ENCODE measurements at places on chromosomes 3 and 15.

- H3K36me3 ChIP-seq = no peaks in the 10 kb centered on the region
- no peak overlapping the region for H3K27ac ChIP-seq
- peaks cover 3% of the 10 kb centered on the region for H3K27me3 ChIP-seq
- DNase-seq = peak; percentile 64
- peaks cover 3% of the 10 kb centered on the region for H3K4me1 ChIP-seq
- H3K4me3 ChIP-seq = no peak overlapping the region
These were observed 296.6 kb downstream of the NR2F2 start for GRCh38 chr15:96627031-96627568.

GRCh38 chr3:43236008-43236407 is 50.3 kb upstream of the SNRK start:
- H3K4me1 ChIP-seq = no peaks in the 10 kb centered on the region
- H3K36me3 ChIP-seq = no peaks in the 10 kb centered on the region
- H3K27me3 ChIP-seq = no peaks in the 10 kb centered on the region
- no peak overlapping the region for H3K4me3 ChIP-seq
- no peak for DNase-seq

DNA sequence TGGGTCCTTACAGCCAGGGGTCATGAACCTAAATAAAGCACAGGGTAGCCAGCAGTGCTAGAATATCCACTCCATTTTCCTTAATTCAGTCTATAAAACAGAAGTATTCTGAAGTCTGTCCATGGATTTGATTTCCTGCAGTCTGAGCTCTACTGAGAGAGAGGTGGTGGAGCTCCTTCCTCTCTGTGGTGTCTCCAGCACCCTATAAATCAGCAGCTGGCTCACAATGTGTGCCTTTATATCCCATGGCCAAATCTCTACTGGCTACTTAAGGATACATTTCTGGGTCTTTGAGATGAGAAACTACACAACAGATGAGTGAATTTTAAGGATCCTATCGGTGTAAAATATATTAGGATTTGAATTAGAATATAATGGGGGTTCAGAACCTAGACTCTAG is 339.9 kb upstream of the RBMS3 start:
- H3K4me3 ChIP-seq = no peak overlapping the region
- H3K27ac ChIP-seq = peak overlapping the region; percentile 86
- no peak for DNase-seq
- no peaks in the 10 kb centered on the region for H3K36me3 ChIP-seq
- H3K4me1 ChIP-seq = peaks cover 8% of the 10 kb centered on the region
- no peaks in the 10 kb centered on the region for H3K27me3 ChIP-seq

GRCh38 chr3:104245261-104245660 is 1121.4 kb upstream of the ALCAM start:
- H3K27ac ChIP-seq = no peak overlapping the region
- H3K36me3 ChIP-seq = no peaks in the 10 kb centered on the region
- DNase-seq = no peak
- H3K4me3 ChIP-seq = no peak overlapping the region
- no peaks in the 10 kb centered on the region for H3K27me3 ChIP-seq
- H3K4me1 ChIP-seq = no peaks in the 10 kb centered on the region

DNA sequence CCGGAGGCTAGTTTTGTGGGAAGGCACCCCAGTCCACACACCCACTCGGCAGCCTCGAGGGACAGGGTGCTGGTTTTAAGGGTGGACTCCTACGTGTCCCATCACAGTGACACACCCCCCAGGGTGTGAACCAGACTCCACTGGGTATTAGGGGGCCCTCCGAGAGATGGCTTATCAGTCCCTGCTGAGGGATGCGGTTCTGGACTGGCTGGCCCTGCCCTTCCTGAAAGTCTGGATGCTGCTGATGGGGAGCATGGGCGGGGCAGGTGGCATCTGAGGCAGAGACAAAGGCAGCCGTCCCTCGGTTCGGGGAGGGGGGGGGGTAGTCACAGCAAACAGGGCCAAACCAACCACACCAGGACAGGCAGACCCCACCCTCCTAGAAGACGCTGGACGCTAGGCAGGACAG is 939 bp upstream of the ULK3 start:
- peaks cover 72% of the 10 kb centered on the region for H3K36me3 ChIP-seq
- H3K27me3 ChIP-seq = no peaks in the 10 kb centered on the region

GRCh38 chr15:99753066-99753465 is 19.8 kb upstream of the LYSMD4 start:
- no peaks in the 10 kb centered on the region for H3K27me3 ChIP-seq
- peaks cover 4% of the 10 kb centered on the region for H3K4me1 ChIP-seq
- no peak overlapping the region for H3K27ac ChIP-seq

Data from spinal cord (tissue), 10 donors.